GM19239 (cell line): ENCODE measurements at places on chromosomes 11 and 22.

GRCh38 chr11:61769169-61769920, 16.9 kb downstream of the MYRF start:
- no peak for DNase-seq

GRCh38 chr11:110948112-110948511, 235.9 kb upstream of the ARHGAP20 start:
- no peak for DNase-seq

- peak; percentile 37 for DNase-seq
Observed at GRCh38 chr11:117230286-117230961, 1.4 kb downstream of the PCSK7 start.

DNA sequence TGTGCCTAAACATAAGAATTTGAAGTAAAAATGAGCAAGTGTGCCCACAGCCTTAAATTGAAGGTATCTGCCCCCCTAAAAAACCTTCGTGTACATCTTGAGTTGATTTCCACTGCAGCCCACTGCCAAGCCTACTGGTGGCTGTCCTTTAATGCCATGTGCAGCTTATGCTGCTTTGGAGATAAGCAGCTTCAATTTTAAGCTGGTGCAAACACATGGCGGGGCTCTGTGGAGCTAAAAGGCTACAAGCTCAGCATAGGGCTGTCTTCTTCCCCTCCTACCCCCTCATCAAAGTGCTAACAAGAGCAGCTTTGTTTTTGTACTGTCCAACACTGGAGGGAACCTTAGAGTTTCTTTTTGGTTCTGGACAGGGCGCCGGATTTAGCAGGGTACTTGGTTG, 128.5 kb upstream of the LMO1 start:
- no peak for DNase-seq

DNA sequence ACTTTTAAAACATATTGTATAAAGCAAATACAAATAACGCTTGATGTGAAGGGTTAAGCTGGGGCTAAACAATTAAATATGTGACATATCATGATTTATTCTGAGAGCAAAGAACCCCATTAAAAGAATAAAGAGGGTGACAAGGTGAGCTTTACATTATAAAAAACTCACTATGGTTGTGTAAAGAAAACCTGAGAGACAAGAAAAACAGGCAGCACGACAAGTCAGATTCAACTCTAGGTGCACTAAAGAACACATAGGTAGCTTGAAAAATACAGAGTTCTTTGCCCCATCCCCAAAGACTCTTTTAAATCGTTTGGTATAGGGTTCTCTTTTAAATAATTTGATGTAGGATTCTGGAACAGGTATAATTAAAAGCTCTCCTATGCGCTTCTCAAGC, 63.5 kb downstream of the LUZP2 start:
- no peak for DNase-seq

- DNase-seq: no peak
Observed at GRCh38 chr11:75276686-75277085, 36.1 kb downstream of the TPBGL start.

DNA sequence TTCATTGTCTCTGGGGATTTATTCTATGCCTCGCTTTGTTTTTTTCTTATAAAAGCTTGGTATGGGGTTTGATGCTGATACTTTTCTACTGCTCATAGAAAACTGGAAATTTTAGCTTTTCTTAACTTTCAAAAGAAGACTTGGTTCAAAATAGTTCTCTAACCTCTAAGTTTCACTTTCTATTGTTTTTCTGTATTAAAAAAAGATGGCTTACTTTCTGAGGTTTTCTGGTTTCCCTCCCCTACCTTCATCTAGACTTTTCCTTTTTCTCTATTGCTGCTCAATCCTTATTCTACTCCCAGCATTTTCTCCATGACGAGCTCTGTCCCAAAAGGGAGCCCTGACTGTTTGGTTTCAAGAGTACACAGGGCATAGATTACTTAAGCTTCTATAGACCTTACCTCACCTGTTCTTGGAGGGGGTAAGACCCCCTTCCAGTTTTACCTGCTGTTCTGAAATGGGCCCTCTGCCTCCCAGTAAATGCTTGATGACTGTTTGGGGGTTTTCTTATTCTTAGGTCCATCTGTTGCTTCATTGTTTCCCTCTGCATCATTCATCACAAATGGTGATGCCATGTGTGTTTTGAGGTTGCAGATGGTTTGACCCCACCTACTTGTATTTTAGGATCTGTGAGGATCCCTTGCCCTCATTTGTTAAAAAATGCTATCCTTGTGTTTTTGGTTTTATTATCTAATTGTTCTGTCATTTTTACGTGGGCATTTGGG, 29.5 kb downstream of the DNHD1 start:
- peak; percentile 8 for DNase-seq

DNA sequence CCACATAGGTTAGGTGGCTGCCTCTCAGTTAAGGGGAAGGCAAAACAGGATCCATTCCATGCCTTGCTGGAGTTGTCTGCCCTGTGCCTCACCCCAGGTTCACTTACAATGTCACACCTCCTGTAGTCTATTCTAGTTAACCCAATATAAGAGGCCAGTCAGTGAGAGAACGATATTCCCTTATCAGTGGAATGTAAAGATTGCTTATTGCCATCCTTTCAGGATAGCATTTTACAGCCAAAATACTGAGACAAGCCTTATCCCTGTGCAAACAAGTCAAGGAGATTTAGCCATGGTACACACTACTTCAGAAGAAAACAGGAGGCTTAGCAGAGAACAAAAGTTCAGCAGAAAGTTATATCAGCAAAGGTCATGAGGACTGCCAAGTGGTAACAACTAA, 5.5 kb downstream of the CYP2R1 start:
- no peak for DNase-seq

- DNase-seq: no peak
Observed at GRCh38 chr11:37951996-37952395, 1354.0 kb upstream of the RAG2 start.

DNA sequence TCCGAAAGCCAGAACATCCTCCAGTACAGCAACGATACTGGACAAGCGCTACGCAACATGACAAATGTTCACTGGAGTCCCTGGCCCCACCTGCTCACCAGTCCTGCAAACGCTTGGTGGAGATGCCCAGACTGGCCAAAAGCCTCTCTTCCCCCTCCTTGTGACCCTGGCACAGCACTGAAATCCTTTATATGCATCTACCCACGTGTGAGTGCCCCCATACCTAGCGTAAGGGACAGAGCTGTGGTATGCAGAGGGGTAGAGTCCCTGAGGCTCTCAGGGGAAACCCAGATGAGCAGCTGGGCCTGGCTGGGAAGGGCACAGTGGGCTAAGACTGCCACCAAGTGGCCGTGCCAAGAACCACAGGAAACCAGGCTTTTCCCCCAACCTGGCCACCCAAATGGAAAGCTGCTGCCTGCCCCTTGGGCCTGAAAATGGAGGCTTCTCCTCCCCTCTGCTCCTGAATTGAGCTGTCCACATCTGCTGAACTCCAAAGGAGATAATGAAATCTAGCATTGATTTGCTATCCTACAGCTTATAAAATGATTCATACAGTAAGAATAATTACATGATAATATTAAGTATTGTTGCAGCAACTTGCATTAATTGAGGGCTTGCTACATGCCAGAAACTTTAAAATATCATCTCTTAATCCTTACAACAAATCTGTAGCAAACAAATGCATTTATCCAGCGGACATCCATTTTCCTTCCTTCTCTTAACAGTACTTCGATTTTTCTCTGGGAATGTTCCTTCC, 24.8 kb upstream of the TTC12 start:
- peak; percentile 56 for DNase-seq

- DNase-seq: no peak
Observed at GRCh38 chr22:24540470-24540869, 14.5 kb downstream of the GUCD1 start.

- no peak for DNase-seq
Observed at GRCh38 chr11:111512296-111513239, at the start of gene BTG4. BTG4 (minus strand) TSS chr11:111512386; CDS start chr11:111498776, 13,610 bp downstream.

GRCh38 chr11:19648321-19648720, 64.3 kb upstream of the NAV2 start:
- DNase-seq: no peak

DNA sequence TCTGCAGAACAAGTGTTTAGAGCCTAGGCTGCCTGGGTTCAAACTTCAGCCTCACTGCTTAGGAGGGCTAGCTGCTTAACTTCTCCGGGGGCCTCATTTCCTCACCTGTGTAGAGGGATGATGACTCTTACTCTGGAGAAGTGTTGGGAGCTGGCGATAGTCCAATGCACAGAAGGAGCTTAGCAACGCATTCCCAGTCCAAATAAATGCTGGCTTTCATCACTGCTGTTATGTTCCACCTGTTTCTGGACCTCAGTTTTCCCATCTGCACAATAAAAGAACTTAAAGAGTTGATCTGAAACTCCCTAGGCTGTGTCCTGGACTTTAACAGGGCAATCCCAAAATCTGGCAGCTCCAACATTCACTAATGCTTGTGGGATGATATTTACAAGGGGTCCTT, 337.8 kb downstream of the MIAT start:
- no peak for DNase-seq
